ENCODE measurements at places on chromosomes 3 and 15.
A peak's percentile ranks its signal among the peaks of the same experiment; 100 is the strongest.

- no peak for DNase-seq
These were observed 64.8 kb downstream of the ARIH1 start for GRCh38 chr15:72538931-72539330.

- DNase-seq = no peak
These were observed 56.0 kb upstream of the HACD2 start for GRCh38 chr3:123640740-123641462.

GRCh38 chr3:27880969-27881892 is 159.1 kb upstream of the EOMES start:
- DNase-seq = peak; percentile 32

DNA sequence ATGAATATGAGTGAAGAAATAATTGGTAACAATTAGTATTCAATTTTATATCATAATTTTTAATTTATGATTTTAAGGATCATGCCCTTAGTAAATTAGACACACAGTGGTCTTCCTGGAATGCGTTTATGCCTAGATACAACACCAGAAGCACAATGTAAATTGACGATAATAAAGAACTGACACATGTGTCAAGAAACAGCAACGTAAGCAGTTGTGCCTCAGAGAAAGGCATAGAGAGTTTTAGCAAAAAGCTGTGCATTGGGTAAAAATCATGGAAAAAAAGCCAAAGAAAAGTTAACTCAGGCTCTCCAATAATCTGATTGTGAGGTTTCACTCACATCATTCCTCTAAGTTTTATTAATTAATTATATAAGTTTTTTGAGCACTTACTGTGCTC is 37.0 kb upstream of the CNTN6 start:
- no peak for DNase-seq

DNA sequence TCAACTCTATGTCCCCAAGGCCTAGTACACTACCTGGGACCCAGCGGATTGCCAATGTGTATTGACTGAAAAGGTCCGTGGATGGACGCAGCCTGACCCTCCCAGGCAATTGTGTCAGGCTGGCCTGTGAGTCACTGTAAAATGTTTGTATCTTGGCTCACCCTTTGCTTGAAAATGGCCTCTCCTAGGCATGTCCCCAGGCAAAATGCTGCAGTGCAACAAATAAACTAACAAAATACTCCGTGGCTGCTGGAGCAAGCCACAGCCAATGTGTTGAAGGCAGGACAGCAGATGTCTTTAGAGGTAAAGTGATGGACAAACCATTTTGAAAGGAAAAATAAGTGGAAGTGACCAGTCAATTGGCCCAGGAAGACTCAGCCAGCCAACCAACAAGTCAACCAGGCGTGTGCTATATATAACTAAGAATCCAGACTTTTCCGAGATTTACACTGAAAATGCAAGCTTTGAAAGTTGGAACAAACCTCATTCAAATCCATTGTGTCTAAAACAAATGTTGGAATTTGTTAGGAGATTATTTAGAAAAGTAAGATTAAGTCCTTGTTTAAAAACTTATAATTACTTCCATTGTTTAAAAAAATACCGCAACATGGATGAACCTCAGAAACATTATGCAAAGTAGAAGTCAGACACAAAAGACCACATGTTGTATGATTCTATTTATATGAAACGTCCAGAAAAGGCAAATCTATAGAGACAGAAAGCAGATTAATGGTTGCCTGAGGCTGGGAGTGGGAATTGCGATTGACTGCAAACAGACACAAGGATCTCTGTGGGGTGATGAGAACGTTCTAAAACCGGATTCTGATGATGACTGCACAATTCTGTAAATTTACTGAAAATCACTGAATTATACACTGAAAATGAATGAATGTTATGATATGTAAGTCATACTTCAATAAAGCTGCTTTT is 191.2 kb downstream of the TLE3 start:
- no peak for DNase-seq

- peak; percentile 79 for DNase-seq
These were observed 4.6 kb upstream of the TBL1XR1 start for GRCh38 chr3:177201700-177202397.
